ENCODE measurements at places on chromosomes 3 and 15.

DNA sequence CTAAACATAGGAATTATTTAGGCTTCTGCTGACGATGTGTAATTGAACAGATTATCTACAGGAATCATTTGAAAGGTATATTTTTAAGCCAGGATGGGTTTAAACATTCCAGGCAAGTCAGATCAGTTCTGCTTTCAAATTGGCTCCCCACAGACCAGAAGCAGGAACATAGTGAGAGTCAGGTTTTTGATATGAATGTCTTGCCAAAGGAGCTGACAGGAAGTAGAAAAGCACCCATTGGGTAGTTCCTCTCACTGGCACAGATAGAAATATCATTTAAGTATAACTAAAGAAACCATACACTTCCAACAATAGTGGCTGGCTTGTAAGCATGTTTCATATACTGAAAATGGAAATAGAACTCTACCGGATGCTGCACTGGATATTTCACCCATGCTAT is 95.2 kb downstream of the CLDN1 start:
- no peak overlapping the region for H3K4me3 ChIP-seq
- H3K4me1 ChIP-seq = no peaks in the 10 kb centered on the region
- no peaks in the 10 kb centered on the region for H3K36me3 ChIP-seq
- no peak overlapping the region for H3K27ac ChIP-seq
- peaks cover 2% of the 10 kb centered on the region for H3K27me3 ChIP-seq

GRCh38 chr3:13708871-13709595 is 160.1 kb downstream of the FBLN2 start:
- H3K4me1 ChIP-seq = no peaks in the 10 kb centered on the region
- no peaks in the 10 kb centered on the region for H3K36me3 ChIP-seq
- no peak overlapping the region for H3K4me3 ChIP-seq
- H3K27me3 ChIP-seq = peaks cover 18% of the 10 kb centered on the region
- DNase-seq = peak; percentile 5
- no peak overlapping the region for H3K27ac ChIP-seq

DNA sequence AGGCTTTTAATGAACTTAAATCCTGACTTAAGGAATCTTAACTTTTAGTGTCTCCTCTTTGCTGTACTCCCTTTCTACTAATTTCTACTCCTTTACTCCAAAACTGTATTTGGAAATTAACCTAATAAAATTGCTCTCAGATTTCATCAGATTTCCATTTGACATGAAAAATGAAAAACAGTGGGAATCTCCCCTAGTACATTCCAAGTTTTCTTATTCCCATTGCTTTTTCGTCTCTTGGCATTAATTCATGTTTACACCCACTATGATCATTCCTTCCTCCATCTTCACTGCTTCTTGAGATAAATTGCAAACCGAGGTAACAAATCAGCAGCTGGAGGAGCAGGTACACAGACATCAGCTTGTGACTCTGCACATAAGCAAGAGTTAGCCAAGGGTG is 208.7 kb downstream of the VGLL3 start:
- no peaks in the 10 kb centered on the region for H3K36me3 ChIP-seq
- DNase-seq = no peak
- H3K4me3 ChIP-seq = no peak overlapping the region

- no peak for DNase-seq
- no peaks in the 10 kb centered on the region for H3K4me1 ChIP-seq
- H3K27ac ChIP-seq = no peak overlapping the region
- no peak overlapping the region for H3K4me3 ChIP-seq
- H3K27me3 ChIP-seq = no peaks in the 10 kb centered on the region
Measured at GRCh38 chr3:151156618-151157216, 46.3 kb downstream of the GPR171 start.

GRCh38 chr3:58369876-58370275 is 37.2 kb downstream of the PXK start:
- no peak overlapping the region for H3K27ac ChIP-seq
- H3K4me1 ChIP-seq = peaks cover 41% of the 10 kb centered on the region
- H3K27me3 ChIP-seq = no peaks in the 10 kb centered on the region

- no peaks in the 10 kb centered on the region for H3K36me3 ChIP-seq
- no peak overlapping the region for H3K4me3 ChIP-seq
- H3K27me3 ChIP-seq = peaks cover 1% of the 10 kb centered on the region
Measured at GRCh38 chr3:25536521-25537391, 108.7 kb downstream of the RARB start.
